ENCODE measurements at places on chromosomes 1 and 21. TPM values are rescaled to one million over a fixed set of nuclear protein-coding genes. Genes with fewer than 3 reads are reported as not detected.

The FAM76A gene
- total RNA-seq: 8.7 TPM

The HEATR1 gene
- total RNA-seq: 19.0 TPM

The LRRC53 gene
- total RNA-seq: not detected

The FCRL2 gene
- not detected for total RNA-seq

The DIRAS3 gene
- total RNA-seq: 15.8 TPM

The LORICRIN gene
- total RNA-seq: not detected

DNA sequence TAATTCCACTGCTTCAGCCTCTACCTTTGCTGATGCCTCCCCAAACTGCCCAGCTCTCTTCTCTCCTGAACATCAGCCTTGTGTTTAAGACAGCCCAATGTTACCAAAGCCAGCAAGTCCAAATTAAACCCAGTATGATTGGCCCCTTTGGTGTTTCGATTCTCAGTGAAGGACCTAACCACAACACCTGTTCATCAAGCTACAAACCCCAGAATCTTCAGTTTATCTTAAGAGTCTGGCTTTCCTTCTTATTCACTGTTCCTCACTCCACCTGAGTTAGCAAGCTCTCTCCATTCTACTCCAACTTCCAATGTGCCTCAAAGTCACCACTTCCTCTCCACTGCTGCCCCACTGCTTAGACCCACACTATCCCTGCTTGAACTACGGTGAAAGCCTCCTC, 25.5 kb upstream of the ITPKB start:
- no peaks in the 10 kb centered on the region for H3K36me3 ChIP-seq
- no peaks in the 10 kb centered on the region for H3K4me1 ChIP-seq
- DNase-seq: no peak
- no peak overlapping the region for H3K4me3 ChIP-seq
- no peaks in the 10 kb centered on the region for H3K27me3 ChIP-seq
- H3K27ac ChIP-seq: no peak overlapping the region

DNA sequence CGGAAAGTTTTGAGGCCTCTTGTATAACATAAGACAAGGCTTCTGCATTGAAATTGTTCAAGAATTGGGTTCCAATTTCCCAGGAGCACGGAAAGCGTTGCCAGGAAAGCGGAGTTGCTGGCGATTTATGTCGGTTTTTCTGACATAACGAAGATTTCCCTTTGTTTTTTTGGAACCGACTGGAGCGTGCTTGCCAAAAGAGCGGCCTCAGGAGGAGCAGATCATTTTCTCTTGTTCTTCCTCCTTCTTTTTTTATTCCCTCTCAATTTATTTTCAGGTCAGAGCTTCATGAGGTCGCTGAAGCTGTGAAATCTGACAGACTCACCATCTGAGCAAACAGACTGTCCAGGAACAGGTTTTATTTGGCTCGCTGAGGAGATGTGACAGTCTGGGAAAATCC, 275.5 kb downstream of the CAMTA1 start:
- no peak overlapping the region for H3K27ac ChIP-seq
- DNase-seq: no peak
- no peaks in the 10 kb centered on the region for H3K4me1 ChIP-seq
- H3K27me3 ChIP-seq: no peaks in the 10 kb centered on the region

GRCh38 chr1:184843732-184844495, 89.3 kb upstream of the EDEM3 start:
- H3K36me3 ChIP-seq: no peaks in the 10 kb centered on the region
- no peak overlapping the region for H3K27ac ChIP-seq
- H3K4me3 ChIP-seq: no peak overlapping the region
- DNase-seq: no peak
- H3K4me1 ChIP-seq: peaks cover 5% of the 10 kb centered on the region

DNA sequence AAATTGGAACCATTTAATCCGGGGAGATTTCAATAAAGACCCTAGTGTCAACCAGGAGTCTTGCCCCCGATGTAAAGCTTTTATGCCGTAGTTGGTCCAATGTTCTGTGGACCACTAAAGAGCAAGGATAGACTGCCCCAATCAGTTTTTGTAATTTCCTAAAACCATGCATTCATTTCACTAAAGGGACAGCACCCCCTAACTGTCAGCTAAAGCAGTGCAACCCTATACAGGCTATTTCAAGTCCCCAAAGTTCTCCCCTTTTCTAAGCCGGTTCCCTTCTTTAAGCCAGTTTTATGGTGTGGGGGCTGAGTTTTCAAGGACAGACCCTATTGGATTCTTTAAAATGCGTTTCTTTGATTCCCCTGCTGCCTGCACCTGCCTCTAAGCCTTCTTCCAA, 12.7 kb upstream of the PDPN start:
- H3K36me3 ChIP-seq: no peaks in the 10 kb centered on the region
- H3K27ac ChIP-seq: no peak overlapping the region
- no peaks in the 10 kb centered on the region for H3K4me1 ChIP-seq
- no peaks in the 10 kb centered on the region for H3K27me3 ChIP-seq
- H3K4me3 ChIP-seq: no peak overlapping the region

GRCh38 chr1:115660151-115660550, 18.4 kb downstream of the VANGL1 start:
- H3K27me3 ChIP-seq: no peaks in the 10 kb centered on the region
- H3K27ac ChIP-seq: no peak overlapping the region
- H3K4me3 ChIP-seq: no peak overlapping the region
- peaks cover 10% of the 10 kb centered on the region for H3K4me1 ChIP-seq
- no peak for DNase-seq

- no peak overlapping the region for H3K4me3 ChIP-seq
- H3K36me3 ChIP-seq: peaks cover 16% of the 10 kb centered on the region
- H3K27me3 ChIP-seq: no peaks in the 10 kb centered on the region
- H3K27ac ChIP-seq: no peak overlapping the region
These were observed 21.2 kb downstream of the MACO1 start for GRCh38 chr1:25451908-25452307.

- DNase-seq: peak; percentile 46
- H3K4me3 ChIP-seq: no peak overlapping the region
- H3K27me3 ChIP-seq: no peaks in the 10 kb centered on the region
- H3K27ac ChIP-seq: no peak overlapping the region
- peaks cover 50% of the 10 kb centered on the region for H3K4me1 ChIP-seq
- no peaks in the 10 kb centered on the region for H3K36me3 ChIP-seq
These were observed 4.2 kb downstream of the RNPC3 start for GRCh38 chr1:103529746-103530145.

DNA sequence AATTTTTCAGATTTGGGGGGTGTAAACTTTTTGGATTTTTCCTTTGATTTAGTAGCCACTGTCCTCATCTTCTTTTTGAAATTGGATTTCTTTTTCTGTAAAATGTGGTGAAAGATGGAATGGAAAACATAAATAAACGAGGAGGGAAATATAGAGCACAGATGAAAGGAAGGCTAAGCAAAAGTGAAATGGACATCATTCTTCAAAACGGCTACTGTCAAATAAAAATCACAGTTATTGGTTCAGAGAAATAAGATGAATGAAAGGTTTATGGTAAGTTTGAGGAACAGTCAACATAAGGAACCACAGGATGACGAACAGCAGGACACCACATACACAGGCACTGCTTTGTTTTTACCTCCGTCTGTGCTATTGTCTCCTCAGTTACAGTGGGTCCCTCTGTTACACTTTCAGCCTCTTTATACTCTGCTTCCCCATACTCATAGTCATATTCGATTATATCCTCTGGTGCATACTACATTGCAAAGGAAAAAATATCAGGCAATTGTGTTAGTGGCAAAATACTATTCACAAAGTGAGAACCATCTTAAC, 82.4 kb downstream of the COL11A1 start:
- no peak overlapping the region for H3K27ac ChIP-seq
- H3K4me3 ChIP-seq: no peak overlapping the region
- no peak for DNase-seq
- H3K36me3 ChIP-seq: no peaks in the 10 kb centered on the region

DNA sequence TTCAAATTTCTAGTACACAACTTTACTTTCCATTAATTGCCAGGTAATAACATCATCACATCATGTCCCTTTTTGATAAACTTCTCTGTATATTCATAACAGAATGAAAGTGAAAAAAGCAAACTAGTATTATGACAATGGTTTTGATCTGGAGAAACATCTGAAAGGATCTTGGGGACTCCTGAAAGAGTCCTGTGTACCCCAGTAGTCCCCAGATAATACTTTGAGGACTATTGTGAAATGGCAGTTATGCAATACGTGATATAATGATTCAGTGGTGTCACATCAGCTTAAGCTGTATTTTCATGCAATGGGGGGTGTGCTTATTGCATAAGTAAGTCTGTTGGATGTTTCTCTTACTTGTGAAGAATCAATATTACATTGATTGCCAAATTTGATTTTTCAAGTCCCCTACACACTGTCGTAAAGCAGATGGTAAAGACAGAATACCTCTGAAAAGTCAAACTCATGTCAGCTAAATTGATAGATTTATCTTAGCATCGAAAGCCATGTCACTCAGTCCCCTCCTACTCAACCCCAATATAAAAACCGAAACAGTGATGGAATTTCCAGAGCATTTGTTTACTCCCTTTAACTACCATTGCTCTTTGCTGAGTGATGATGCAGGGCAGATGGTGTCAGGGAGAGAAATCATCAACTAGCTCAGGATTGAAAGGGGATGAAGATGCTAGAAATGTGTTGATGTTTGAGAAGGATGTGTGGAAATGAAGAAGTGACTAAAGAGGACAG, 146.7 kb upstream of the C1orf105 start:
- peaks cover 11% of the 10 kb centered on the region for H3K4me1 ChIP-seq
- no peak overlapping the region for H3K4me3 ChIP-seq
- no peak for DNase-seq

GRCh38 chr21:28224191-28224726, 768.4 kb downstream of the LTN1 start:
- H3K4me3 ChIP-seq: no peak overlapping the region
- DNase-seq: no peak
- no peaks in the 10 kb centered on the region for H3K36me3 ChIP-seq

- H3K36me3 ChIP-seq: no peaks in the 10 kb centered on the region
- no peak for DNase-seq
- no peaks in the 10 kb centered on the region for H3K27me3 ChIP-seq
- no peak overlapping the region for H3K27ac ChIP-seq
- no peak overlapping the region for H3K4me3 ChIP-seq
- H3K4me1 ChIP-seq: no peaks in the 10 kb centered on the region
These were observed 12.5 kb downstream of the TRMT1L start for GRCh38 chr1:185144233-185144632.

DNA sequence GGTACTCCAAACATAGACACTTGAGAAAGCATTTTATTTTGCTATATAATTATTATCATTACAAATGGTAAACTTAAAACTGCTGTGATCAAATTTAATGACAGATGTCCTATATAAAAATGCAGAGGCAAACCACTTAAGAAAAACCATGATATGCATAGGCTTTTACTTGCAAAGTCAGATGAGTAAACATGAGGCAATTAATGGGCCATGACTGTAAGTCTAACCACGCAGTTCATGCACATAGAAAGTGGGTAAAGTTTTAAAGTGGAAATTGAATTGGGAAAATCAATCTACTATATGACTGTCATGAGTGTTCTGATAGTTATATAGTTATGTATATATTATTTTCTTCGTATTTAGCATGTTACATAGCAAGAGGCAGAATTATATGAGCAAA, 219.2 kb downstream of the PTPRC start:
- no peaks in the 10 kb centered on the region for H3K27me3 ChIP-seq
- no peaks in the 10 kb centered on the region for H3K4me1 ChIP-seq
- no peaks in the 10 kb centered on the region for H3K36me3 ChIP-seq

GRCh38 chr1:217948741-217949140, 317.6 kb downstream of the SPATA17 start:
- no peak overlapping the region for H3K4me3 ChIP-seq
- no peak overlapping the region for H3K27ac ChIP-seq
- no peaks in the 10 kb centered on the region for H3K27me3 ChIP-seq
- no peaks in the 10 kb centered on the region for H3K4me1 ChIP-seq

DNA sequence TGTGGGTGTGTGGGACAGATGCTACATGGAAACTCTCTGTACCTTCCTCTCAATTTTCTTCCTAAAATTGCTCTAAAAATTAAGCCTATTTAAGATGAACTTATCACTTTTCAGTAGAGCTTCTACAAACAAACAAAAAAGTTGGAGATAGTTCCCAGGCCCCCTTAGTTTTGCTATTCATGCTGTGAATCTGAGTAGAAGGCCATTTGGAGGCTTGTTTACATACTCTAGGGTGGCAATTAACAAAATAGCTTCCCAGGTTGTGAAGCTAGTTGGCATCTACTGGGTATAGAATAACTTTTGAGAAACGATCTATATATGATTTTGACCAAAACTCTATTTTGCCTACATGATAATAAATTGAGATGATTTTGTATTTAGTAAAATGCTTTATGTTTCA, 541.4 kb upstream of the B3GALT2 start:
- H3K27me3 ChIP-seq: no peaks in the 10 kb centered on the region
- H3K36me3 ChIP-seq: no peaks in the 10 kb centered on the region
- H3K4me3 ChIP-seq: no peak overlapping the region
- no peaks in the 10 kb centered on the region for H3K4me1 ChIP-seq
